ENCODE measurements at places on chromosomes 2 and 18.
A peak's percentile ranks its signal among the peaks of the same experiment; 100 is the strongest.

- no peak for DNase-seq
Measured at GRCh38 chr2:205361272-205361671, 321.0 kb upstream of the NRP2 start.

GRCh38 chr2:20157193-20157891 lies 67.6 kb downstream of the SDC1 start:
- DNase-seq, result no peak

GRCh38 chr2:171522788-171523087 lies 464 bp downstream of the CYBRD1 start:
- DNase-seq, result no peak

- no peak for DNase-seq
Measured at GRCh38 chr18:51666763-51667191, 469.3 kb upstream of the MEX3C start.

DNA sequence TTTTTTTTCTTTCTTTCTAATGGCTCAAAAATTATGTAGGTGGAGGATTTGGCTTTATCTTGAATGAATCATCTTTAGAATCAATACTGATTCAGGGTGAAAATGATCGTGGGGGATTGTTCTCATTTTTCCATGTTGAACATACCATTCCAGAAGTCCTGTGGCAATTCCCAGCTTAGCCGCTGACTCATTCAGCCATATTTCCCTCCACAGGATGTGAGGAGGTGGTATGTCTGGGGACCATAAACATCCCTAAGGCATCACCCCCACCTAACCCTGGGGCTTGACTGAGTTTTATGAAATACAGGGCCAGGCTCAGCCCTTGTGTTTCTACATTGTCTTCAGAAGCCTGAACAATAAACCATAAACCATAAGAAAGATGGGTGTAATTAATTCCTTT lies 92.7 kb upstream of the FN1 start:
- no peak for DNase-seq

DNA sequence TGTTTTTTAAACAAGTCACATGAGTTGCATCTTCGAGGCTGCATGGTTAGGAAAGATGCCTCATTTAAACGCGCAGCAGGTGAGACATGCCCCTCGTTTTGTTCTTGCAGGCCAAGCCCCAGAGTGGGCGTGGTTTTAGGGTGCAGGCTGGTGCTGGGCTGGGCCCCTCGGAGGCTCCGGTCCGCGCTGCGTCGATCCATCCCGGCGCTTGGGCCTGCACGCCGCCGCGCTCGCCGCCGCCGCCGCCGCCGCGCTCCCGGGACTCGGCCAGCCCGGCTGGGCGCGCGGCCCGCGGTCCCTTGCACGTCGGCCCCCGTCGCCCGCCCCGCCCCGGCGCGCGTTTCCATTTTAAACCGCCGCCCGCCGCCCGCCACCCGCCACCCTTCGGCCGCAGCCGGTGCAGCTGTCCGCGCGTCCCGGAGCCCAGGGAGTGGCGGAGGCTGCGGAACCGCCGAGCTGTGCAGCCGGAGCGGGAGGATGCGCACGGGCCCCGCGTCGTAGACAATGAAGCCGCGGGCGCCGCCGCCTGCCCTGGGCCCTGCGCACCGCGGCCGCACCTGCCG lies 175.5 kb downstream of the AGAP1 start:
- no peak for DNase-seq

GRCh38 chr2:165897726-165898125 lies 55.9 kb downstream of the TTC21B start:
- DNase-seq, result no peak

GRCh38 chr2:20250436-20250835 lies 25.5 kb upstream of the SDC1 start:
- DNase-seq, result no peak

DNA sequence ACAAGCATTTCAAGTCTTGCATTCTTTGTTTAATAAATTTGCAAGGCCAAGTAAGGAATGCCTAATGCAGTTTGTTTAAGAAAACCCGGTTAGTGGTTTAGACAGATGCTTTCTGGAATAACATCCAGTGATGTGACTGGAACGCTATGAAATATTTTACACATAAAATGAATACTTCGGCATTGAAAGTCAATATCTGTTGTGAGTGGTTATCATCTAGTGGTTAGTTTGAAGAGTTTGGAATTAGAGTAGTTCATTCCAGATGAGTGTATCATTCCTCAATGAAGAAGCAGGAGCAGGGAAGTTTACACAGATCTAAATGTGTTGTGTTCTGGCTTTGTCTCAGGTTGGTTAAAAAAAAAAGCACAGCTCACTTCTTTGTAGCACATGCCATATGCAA lies 608.0 kb upstream of the PIK3C3 start:
- DNase-seq, result no peak

- DNase-seq, result peak; percentile 43
Measured at GRCh38 chr2:11775384-11775783, 29.0 kb downstream of the LPIN1 start.

GRCh38 chr2:236207472-236207871 lies 39.3 kb upstream of the GBX2 start:
- DNase-seq, result no peak

- DNase-seq, result no peak
Measured at GRCh38 chr18:3279201-3280185, 17.6 kb downstream of the MYL12B start.

GRCh38 chr18:4455113-4455811 lies at the start of gene DLGAP1:
Gene DLGAP1 (minus strand): TSS chr18:4455307.
- no peak for DNase-seq

DNA sequence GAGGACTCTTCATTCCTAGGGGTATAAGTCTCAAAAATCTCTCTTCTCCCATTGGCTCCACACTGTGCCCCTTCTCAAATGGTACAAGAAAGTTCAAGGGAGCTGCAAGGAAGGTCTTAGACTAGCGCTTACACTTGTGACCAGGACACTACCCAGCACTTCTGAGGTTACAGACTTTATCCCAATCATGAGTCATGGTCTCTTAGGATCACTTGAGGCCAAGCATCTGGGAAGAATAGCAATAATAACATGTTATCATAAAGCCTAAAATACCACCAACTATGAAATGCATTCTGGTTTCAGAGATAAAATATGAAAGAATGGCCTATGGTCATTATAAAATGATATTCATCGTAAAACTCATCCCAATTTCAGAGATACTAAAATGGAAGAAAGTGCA lies 309.9 kb upstream of the PKDCC start:
- DNase-seq, result no peak

- DNase-seq, result no peak
Measured at GRCh38 chr2:47386551-47386950, 16.4 kb upstream of the MSH2 start.

- no peak for DNase-seq
Measured at GRCh38 chr2:24304098-24304497, 56.2 kb downstream of the ITSN2 start.

- no peak for DNase-seq
Measured at GRCh38 chr2:28049416-28049815, 158.9 kb downstream of the BABAM2 start.

DNA sequence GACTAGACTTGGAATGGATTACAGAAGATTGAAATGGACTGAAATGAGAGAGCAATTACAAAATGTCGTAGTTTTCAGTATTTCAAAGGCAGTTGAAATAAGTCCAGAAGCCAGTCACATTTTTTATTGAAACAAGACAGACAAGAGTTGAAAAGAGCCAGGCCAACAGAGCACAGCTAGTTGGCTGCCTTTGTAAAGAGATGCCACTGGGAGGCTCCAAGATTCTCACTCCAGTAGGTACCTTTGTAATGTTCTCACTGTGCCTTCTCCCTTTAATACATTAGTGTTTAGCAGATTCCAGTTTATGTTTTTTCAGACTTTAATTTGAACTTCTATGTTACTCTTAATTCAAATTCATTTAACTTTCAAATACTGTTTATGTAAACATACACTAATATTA lies 234.8 kb downstream of the DSEL start:
- DNase-seq, result no peak

Measured in stimulated activated naive CD4-positive, alpha-beta T cell (primary cell).